GM12878 (cell line): ENCODE measurements at places on chromosomes 5 and 9. TPM values are rescaled to one million over a fixed set of nuclear protein-coding genes. Genes with fewer than 3 reads are reported as not detected.

Gene PKD2L2
- 0.40 and 0.74 TPM in 2 replicates for polyA plus RNA-seq

Gene FRRS1L
- polyA plus RNA-seq = not detected in 2 replicates

Gene DNAJC21
- 9.2 and 9.9 TPM in 2 replicates for polyA plus RNA-seq

Gene IZUMO3
- polyA plus RNA-seq = not detected in 2 replicates

Gene SLC36A3
- polyA plus RNA-seq = 0.06 TPM in 1 of 2 replicates, not detected in the other

Gene PCDHGA9
- polyA plus RNA-seq = 0.08 and 0.11 TPM in 2 replicates

Gene SOWAHA
- not detected in 2 replicates for polyA plus RNA-seq

Gene CDKN2B
- 0.27 TPM in 1 of 2 replicates, not detected in the other for polyA plus RNA-seq

Gene GPR150
- 0.50 and 0.76 TPM in 2 replicates for polyA plus RNA-seq

Gene MYMK
- polyA plus RNA-seq = not detected in 2 replicates

Gene DBN1
- 38.0 and 38.3 TPM in 2 replicates for polyA plus RNA-seq

Gene SLC25A2
- polyA plus RNA-seq = not detected in 2 replicates

Gene HACD4
- 4.8 and 5.0 TPM in 2 replicates for polyA plus RNA-seq

Gene LCN15
- 0.50 and 0.67 TPM in 2 replicates for polyA plus RNA-seq

Gene INSL6
- 1.6 TPM in 1 of 2 replicates, not detected in the other for polyA plus RNA-seq

Gene HSPB3
- polyA plus RNA-seq = not detected in 2 replicates

Gene NPR3
- 0.14 TPM in 1 of 2 replicates, not detected in the other for polyA plus RNA-seq

Gene ELAVL2
- polyA plus RNA-seq = 0.73 and 0.78 TPM in 2 replicates

Gene PGM5
- polyA plus RNA-seq = not detected in 2 replicates

Gene FAM193B
- polyA plus RNA-seq = 7.4 and 9.0 TPM in 2 replicates

Gene TLE1
- polyA plus RNA-seq = 0.05 and 0.07 TPM in 2 replicates

Gene GABRA1
- not detected in 2 replicates for polyA plus RNA-seq

Gene PPP3R2
- polyA plus RNA-seq = not detected in 2 replicates

Gene SLC6A7
- not detected in 2 replicates for polyA plus RNA-seq

Gene PSAT1
- polyA plus RNA-seq = 126 and 130 TPM in 2 replicates

Gene PDCD1LG2
- 2.8 and 3.0 TPM in 2 replicates for polyA plus RNA-seq

Gene AIF1L
- polyA plus RNA-seq = not detected in 2 replicates

Gene CAMLG
- polyA plus RNA-seq = 25.7 and 30.0 TPM in 2 replicates

Gene ADAMTSL1
- not detected in 2 replicates for polyA plus RNA-seq

Gene PCDHA1
- polyA plus RNA-seq = not detected in 2 replicates

Gene ZFP2
- 0.26 TPM in 1 of 2 replicates, not detected in the other for polyA plus RNA-seq

Gene CDHR2
- polyA plus RNA-seq = 0.37 TPM in 1 of 2 replicates, not detected in the other

Gene TBCA
- 301 and 306 TPM in 2 replicates for polyA plus RNA-seq

Gene LCN9
- polyA plus RNA-seq = not detected in 2 replicates

Gene FAM120AOS
- polyA plus RNA-seq = 50.7 and 52.1 TPM in 2 replicates
